PC-9 (cell line): ENCODE measurements at places on chromosomes 6 and 20. TPM values are rescaled to one million over a fixed set of nuclear protein-coding genes. Genes with fewer than 3 reads are reported as not detected.

Gene MRPS26
- total RNA-seq: 58.3 and 84.9 TPM in 2 replicates

Gene OPN5
- not detected in 2 replicates for total RNA-seq

Gene LPA
- not detected in 2 replicates for total RNA-seq

Gene SLC35B3
- 12.4 and 16.7 TPM in 2 replicates for total RNA-seq

Gene ENPP3
- not detected in 2 replicates for total RNA-seq

Gene SNAI1
- total RNA-seq: 2.2 and 3.6 TPM in 2 replicates

DNA sequence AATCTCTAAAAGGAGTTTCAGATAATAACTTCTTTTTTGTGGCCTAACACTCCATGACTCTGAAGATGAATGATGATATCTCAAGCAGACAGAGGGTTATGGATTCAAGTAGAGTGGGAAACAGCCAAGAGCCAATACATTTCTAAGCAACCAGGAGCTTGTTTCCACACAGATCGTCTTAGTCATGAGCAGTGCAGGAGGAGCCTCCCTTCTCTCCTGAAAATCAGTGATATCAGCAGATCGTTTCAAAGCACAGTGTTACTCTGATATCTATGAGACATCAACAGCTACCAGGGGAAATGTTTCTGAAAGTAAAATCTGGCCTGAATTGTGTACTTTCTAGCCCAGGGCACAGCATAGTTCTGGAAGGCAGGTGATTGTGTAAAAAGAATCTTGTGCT is 11.5 kb downstream of the ADGRG6 start:
- no peak for DNase-seq

DNA sequence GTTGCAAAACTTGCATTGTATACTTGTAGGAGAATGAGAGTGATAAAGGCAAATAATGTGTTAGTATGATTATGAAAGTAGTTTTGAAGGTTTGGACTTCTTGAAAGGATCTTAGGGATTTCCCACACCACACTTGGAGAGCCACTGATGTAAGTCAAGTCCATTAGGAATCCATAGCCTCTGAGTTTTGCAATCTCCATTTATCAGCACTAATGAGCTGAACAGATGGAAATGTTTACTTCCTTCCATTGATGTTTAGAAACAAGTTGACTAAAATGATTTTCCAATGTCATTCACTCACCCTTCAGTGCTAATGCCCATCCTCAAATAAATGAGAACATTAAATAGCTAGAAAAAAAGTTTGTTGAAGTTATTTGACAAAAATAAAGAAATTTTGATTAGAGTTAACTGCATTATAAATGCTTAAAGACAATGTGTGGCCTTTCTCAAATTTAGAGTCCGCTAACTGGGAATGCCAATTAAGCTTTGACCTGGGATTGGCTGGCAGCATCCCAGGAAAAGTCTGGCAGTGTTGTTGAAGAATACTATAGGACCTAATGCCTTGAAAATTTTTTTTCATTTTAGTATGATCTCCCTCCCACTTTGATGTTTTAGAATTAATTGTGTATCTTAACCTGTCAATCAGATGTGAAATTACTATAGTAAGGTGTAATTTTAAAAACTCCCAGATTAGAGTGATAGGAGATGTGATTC is 68.0 kb downstream of the SLC35F1 start:
- DNase-seq: no peak
